ENCODE measurements at places on chromosomes 13 and 19.
A peak's percentile ranks its signal among the peaks of the same experiment; 100 is the strongest.

DNA sequence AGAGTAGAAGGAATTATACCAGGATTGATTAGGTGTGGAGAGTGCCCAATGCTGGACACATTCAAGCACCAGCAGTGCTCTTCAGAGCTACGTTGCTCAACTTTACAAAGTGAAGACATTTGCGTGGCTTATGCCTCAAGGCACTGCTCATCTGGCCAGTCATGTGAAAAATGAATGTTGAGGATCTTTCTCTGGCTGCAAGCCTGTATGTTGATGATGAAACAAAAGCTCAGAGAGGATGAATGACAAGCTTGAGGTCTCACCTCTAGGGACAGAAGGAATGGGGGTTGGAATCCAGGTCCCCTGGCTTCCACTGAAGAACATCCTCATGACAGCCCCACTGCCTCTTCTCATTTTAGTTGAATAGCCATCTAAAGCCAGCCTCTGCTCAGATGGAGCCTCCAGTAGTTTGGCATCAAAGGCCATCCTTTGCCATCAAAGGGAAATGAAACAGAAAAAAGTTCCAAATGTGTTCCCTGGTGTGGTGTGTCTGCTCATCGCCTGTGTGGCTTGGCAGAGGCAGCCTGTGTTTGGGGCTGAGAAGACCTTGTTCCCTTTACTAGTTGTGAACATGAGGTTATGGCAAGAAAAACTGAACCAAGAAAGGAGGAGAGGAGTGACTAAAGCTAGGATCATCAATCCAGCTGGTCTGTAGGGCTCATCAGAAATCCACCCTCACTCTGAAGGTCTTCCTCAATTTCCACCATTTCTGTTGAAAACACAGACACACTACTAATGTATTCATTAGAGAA is 114.0 kb upstream of the KL start:
- DNase-seq = no peak

GRCh38 chr13:28641600-28641926 is 17.4 kb upstream of the POMP start:
- DNase-seq = no peak

DNA sequence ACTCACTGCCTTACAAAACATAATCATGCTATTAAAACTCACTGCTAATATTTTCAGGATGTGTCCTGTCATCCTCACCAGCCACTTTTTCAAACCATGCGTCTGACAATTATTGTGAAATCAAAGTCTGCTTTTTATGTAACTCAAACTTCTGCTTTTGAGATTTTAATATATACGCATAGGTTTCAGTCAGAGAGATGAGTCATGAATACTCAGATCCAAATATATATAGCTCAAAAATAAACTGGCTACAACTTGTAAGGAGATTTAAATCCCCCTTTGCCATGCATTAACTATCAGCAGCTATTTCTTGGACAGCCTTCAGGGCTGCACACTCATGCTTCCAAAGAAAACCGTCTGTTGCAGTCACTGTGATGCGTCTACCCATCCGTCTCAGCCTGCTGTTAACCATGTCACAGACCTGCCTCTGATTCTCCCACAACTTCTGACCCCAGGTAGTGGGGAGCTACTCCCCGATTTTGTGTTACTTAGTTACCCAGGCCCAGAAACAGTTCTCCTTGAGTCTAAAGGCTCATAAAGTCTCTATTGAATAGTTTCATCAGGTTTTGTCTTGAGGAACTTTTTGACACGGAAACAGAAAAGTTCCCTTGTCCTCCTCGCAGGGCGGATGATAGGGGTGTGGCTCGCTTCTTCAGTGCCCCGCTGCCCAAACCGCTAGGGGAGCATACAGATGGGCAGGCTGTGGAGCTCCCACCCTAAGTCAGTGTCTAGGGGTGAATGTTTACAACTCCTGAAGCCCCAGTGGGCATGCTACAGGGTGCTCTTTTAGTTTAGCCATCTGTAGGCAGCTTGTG is 33.8 kb upstream of the SGCG start:
- DNase-seq = no peak

- DNase-seq = peak; percentile 75
Observed at GRCh38 chr19:44796701-44797115, 12.2 kb upstream of the BCAM start.

DNA sequence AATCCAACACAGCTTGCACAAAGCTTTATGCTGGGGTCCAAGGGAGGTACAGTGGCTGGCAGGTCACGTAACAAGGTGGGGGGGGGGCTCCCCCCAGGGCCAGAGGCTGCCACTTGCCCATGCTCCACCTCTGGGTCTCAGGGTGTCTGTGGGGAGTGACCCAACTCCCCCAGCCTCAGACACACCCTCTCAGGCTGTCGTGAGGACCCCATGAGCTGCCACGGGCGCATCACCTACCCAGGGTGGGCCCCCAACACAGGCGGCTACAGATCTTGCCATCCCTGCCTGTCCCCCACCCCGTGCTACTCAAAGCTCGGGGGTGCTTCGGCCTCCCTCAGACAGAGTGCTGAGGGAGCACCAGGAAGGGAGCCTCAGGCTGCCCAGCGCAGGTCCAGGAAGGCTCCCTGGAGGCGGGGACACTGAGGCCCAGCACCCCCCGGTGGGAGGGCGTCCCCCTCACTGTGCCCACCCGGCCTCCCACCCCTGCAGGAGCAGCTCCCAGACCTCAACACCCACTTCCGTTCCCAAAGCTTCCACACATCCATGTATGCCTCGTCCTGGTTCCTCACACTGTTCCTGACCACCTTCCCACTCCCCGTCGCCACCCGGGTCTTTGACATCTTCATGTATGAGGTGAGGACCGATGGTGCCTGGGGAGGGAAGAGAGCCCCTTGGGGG is 21.1 kb downstream of the EVI5L start:
- DNase-seq = no peak

- DNase-seq = no peak
Observed at GRCh38 chr13:44068737-44069136, 189.0 kb downstream of the LACC1 start.

- no peak for DNase-seq
Observed at GRCh38 chr19:18122860-18123795, 25.6 kb downstream of the MAST3 start.

DNA sequence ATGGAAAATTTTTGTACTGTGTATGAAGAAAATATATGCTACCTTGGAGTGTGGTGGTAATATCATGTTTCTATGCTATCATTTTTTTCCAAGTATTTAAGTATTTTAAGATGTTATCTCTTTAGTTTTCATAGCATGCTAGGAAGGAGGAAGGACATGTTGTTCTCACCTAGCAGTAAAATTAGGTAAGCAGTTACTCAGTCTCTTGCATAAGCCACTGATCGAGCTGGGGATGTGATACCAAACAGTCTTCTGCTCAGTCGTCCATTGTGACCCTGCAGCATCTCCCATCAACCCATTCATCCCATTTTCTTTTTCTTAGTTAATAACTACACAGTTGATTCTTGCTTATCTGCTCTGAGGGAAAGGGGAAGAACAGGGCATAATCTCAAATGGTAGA is 130.6 kb downstream of the KLF5 start:
- no peak for DNase-seq

- DNase-seq = no peak
Observed at GRCh38 chr13:40476175-40476958, 190.1 kb downstream of the FOXO1 start.

- no peak for DNase-seq
Observed at GRCh38 chr13:100269837-100270236, 180.9 kb downstream of the PCCA start.

- DNase-seq = peak; percentile 41
Observed at GRCh38 chr13:113907635-113908617, 44.0 kb upstream of the GAS6 start.

- DNase-seq = no peak
Observed at GRCh38 chr19:19540715-19541515, 2.9 kb downstream of the CILP2 start.

- peak; percentile 40 for DNase-seq
Observed at GRCh38 chr19:16714702-16715287, 4.9 kb upstream of the NWD1 start.

GRCh38 chr13:45932676-45933075 is 81.1 kb upstream of the SIAH3 start:
- DNase-seq = no peak

GRCh38 chr13:107867701-107868661 is 347.4 kb downstream of the LIG4 start:
- DNase-seq = peak; percentile 95

GRCh38 chr13:74084375-74084935 is 49.7 kb downstream of the KLF12 start:
- no peak for DNase-seq

- DNase-seq = peak; percentile 86
Observed at GRCh38 chr13:49610176-49610575, 18.1 kb upstream of the ARL11 start.

DNA sequence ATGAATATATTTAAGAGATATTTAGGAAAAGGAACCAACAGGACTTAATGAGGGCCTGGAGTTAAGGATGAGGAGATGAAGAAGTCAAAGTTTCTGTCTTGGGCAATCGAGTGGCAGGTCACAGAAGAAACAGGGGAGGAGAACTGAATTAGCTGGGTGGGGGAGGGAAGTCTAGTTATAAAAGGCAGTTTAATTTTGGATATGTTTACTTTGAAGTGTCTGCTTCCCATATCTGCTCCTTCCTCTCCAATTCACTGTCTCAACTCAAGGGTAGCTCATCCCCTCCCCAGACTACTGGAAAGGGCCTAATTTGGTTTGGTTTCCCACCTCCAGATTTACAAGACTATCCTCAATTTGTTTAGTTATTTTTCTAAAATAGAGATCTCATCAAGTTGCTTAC is 195.9 kb downstream of the VWA8 start:
- DNase-seq = no peak

DNA sequence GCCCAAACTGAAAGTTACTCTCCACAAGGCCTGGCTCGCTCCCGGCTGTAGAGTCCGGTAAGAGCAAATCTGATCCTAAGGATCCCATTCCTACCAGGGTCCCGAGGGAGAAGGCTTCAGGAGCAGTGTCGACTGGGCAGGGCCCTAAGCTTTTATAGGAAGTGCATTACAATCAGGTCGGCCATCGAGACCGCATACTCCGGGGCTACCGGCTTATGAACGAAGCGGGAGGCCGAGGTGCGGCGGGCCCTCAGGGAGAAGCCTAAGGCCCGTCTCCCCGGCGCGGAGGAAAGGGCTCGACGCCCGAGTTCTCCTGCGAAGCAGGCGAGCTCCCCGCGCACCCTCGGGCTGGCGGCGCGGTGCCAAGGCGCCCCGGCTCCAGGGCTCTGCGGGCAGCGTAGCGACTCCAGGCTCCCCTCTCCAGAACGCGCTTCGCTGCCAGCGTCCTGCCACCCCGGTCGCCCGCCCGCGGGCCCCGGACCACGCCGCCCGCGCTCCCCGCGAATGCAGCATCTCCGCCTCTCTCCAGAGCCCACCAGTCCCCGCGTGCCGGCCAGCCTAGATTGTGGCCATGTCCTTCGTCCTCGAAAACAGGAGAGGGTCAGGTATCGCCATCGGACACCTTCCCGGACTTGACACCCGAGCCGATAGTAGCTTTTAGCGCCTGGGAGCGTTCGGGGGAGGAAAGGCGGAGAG is 1.4 kb downstream of the EFNB2 start:
- peak; percentile 74 for DNase-seq

DNA sequence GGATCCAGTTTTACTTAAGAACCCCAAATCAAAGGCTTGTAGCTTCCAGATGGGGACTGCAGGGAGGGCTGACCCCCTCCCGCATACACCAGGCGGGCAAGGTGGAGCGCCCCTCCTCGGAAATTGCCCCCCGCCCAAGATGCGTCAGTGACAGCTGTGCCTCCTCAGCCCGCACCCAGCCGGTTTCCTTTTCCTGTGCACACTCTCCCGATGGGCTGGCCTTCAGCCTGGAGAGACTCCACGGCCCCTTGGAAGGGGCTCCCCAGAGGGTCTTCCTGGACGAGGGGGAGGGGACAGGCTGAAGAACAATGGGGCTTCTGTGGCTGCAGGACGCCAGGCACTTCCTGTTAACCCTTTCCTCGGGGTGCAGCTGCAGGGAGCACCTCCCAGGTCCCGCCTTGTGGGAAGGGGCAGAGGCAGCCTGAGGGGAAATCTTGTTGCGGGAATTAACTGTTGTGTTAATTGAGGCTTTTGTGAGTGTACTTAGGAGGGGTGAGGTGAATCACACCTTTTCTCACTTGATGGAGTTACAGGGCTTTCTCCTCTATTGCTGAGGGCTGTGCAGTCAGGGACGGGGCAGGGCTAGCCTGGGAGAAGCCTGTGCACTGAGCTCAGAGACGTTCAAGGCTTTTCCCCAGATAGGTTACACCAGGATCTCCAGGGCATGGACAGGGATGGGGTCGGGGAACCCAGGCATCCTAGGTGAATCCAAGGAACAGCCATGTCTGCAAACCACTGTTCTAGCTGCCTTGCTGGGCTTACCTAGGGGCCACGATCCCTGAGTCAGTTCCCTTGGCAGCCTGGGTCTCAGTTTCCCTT is 14.3 kb downstream of the IER2 start:
- DNase-seq = no peak

DNA sequence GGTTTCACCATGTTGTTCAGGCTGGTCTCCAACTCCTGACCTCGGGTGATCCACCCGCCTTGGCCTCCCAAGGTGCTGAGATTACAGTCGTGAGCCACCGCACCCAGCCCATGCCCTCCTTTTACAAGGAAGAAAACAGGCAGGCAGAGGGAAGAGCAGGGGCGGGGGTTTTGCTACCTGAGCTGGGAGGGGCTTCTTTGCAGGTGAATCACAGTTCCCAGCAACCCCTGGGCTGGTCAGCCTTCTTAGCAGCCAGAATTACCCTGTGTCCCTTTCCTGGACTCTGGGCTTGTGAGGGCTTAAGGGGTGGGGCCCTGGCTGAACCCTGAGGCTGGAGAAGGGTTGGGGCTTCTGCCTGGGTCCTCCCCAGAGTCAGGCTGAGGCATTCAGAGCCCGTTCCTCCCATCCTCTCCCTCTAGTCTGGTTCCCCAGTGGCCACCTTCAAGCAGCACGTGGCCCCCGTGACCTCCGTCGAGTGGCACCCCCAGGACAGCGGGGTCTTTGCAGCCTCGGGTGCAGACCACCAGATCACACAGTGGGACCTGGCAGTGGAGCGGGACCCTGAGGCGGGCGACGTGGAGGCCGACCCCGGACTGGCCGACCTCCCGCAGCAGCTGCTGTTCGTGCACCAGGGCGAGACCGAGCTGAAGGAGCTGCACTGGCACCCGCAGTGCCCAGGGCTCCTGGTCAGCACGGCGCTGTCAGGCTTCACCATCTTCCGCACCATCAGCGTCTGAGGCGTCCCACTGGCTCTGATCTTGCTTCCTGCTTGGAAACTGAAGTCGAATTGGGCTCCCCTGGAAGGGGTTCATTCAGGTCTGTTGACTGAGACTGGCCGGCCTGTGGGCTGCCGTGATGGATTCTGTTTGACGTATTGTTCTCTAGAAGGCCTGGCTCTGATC is 2.8 kb upstream of the KCNJ14 start:
- no peak for DNase-seq

- peak; percentile 32 for DNase-seq
Observed at GRCh38 chr19:11261971-11262839, at the start of gene DOCK6. TSS of gene DOCK6 (minus strand) at chr19:11262524. CDS start at chr19:11262440, 84 bp downstream.

DNA sequence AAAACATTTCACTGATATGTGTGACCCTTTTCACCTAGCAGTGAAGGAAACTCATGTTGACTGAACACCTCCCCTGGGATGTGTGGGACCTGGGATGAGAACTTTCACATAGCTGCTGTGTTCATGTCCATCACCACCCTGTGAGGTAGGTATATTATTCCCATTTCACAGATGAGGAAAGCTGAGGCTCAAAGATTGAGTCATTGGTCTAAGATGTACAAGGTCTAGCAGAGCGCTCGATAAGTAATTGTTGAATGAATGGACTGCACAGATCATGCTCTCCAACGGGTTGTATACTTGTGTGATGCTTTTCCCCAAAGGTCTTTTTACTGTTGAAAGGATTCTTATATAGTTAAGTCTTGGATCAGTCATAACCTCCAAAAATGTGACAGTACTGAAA is 75.6 kb upstream of the TSC22D1 start:
- no peak for DNase-seq

Data from NCI-H1417 (cell line).